ENCODE measurements at places on chromosomes 13 and 19. TPM values are rescaled to one million over a fixed set of nuclear protein-coding genes. Genes with fewer than 3 reads are reported as not detected.

DNA sequence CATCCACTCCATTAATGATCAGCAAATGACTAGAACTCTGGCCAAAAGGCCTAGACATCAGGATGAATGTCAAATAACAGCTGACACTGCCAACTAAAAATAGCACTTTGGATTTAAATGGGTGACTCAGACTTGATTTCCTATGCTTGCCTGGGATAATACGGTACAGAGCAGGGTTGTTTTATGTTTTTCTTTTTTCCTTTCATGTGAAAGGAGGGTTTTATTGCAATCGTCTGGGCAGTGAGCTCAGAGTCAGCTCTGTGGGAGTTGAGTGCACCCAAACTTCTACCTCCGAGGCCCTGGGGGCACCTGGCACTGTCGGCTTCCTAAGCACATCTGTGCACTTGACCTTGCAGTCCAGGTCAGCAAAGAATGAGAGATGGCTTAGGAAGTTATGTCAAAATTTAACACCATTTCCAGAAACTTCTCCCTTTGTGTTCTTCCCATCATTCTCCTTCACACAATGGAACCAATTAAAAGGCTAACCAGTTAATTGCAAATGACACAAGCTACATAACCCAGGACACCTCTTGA lies 134.1 kb downstream of the LACC1 start:
- peak; percentile 79 for DNase-seq

GRCh38 chr13:73687087-73687486 lies 447.1 kb downstream of the KLF12 start:
- DNase-seq = no peak

DNA sequence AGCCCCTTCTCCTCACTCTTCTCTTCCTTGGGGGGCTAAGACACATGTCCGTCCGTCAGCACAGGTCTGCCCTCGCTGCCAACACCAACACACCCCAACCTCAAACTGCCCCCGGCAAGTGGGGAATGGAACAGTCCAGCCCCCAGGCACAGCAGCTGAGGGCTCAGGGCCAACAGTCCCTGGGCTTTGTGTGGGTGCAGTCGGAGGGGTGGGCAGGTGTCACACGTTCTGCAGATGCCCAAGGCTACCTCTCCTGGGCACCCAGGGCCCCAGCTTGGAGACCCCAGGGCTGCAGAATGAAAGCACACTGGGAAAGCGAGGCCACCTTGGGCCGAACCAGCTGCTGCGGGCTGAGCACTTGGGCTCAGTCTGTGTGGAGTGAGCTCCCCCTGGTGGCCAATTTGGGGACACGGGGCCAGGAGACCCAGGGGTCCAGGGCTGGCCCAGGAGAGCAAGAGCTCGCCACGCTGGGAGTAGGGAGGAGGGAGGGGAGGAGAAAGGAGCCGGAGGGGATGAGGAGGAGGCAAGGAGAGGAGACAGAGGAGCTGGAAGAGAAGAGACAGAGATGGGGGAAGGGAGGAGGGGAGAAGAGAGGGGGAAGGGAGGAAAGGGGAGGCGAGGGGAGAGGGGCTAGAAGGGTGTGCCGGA lies 14.0 kb upstream of the ATP8B3 start:
- peak; percentile 16 for DNase-seq

- peak; percentile 36 for DNase-seq
Observed at GRCh38 chr13:36981156-36981743, 17.9 kb downstream of the ALG5 start.

DNA sequence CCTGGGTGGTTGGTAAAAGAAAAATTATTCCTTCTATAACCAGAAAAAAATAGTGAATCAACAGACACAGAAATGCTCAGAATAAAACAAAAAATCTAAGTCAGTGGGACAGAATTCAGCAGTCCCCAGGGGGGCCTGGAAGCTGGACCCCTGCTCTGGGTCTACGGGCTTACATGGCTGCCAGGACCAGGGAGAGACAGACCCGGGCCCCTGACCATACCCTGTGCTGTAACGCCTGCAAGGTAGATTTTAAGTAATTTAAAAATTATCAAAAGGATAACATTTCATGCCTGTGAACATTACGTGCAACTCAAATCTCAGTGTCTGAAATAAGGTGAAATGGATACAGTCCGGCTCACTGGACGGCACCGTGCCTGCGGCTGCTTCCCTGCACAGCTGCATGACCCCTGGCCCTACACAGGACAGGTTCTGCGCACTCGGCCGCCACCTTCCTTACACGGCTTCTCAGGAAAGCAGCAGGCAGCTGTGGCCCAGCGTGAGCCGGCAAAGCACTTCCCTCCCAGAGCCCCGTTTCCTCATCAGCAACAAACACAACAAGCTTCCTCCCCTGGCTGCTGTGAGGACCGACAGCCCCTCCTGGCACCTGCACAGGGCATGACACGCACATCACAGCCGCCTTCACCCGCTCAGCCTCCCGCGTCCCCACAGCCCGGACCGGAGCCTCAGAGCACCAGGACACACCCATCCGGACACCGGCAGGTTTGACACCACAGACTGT lies 22.2 kb downstream of the RASA3 start:
- no peak for DNase-seq

GRCh38 chr19:46218160-46218559 lies 11.4 kb upstream of the IGFL1 start:
- peak; percentile 25 for DNase-seq

GRCh38 chr13:67186995-67187569 lies 43.1 kb downstream of the PCDH9 start:
- no peak for DNase-seq

GRCh38 chr13:97344265-97345175 lies 89.4 kb upstream of the RAP2A start:
- no peak for DNase-seq

DNA sequence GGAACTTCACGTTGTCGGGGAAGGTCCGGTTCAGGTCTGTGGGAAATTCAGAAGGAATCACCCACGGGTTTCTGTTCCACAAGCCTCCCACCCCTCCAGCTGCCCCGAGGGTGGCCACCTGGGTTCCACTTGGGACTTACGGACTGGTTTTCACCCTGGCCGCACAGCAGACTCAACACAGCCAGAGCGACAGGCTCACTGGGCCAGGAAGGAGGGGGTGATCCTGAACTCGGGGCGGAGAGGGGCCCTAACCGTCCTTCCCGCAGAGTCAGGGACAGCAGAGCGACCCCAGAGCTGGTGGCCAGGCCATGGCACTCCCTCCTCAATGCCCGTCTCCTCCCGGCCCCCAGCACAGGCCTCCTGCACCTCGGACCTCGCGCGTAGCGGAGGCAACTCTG lies 13.0 kb downstream of the GRTP1 start:
- DNase-seq = no peak

DNA sequence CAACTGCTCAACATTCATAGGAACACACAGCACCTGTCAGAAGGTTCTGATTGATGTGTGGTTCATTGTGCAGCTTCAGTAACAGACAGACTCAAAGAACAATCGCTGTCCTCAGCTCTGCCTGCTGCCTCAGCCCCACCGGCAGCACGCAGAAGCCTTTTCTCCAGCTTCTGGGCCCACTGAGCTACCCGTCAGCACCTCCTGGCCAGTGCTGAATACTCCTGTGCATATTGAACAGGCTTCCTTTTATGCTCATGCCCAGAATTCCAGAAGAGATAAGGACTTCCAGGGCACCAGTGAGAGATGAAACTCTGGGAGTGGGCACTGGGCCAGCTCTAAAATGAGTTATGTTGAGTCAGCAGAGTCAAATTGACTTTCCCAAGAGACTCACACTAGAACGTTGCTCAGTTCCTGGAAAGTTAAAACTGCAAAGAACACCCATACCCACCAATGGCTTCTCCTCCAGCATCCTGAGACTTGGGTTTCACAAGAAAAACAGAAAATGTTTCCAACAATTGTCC lies 119.3 kb downstream of the COL4A1 start:
- peak; percentile 86 for DNase-seq

- DNase-seq = peak; percentile 66
Observed at GRCh38 chr13:20799726-20800416, 26.1 kb upstream of the EEF1AKMT1 start.

DNA sequence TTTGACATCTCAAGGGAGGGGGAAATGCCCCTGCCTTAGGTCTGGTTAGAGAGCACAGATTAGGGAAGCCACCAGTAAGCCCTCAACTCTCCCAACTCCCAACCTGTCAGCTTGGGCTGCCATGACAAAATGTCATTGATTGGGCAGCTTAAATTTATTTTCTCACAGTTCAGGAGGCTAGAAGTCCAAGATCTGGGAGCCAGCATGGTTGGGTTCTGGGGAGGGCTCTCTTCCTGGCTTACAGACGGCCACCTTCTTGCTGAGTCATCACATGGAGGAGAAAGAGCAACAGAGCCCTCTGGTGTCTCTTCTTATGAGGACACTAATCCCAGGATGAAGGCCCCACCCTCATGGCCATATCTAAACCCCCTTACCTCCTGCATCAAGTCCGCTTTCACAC lies 24.2 kb downstream of the C19orf12 start:
- no peak for DNase-seq

- no peak for DNase-seq
Observed at GRCh38 chr19:4035018-4035566, 27.6 kb downstream of the PIAS4 start.

DNA sequence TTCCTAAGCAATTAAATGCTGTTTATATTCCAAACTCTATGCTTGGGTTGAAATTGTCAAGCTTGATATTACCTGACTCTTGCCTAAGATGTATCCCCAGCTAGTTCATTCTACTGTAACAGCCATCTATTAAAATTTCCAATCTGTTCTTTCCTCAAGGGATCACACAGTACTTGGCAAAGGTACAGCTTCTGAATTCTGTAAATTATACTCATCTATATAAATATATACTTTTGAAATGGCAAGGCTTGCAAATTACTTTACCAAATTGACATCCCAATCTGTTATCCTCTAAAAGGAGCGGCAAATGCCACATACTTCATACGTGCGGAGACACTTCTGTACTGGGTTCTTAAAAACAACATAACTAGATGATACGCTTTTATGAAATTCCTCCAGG lies 330.2 kb downstream of the DNAJC15 start:
- no peak for DNase-seq

DNA sequence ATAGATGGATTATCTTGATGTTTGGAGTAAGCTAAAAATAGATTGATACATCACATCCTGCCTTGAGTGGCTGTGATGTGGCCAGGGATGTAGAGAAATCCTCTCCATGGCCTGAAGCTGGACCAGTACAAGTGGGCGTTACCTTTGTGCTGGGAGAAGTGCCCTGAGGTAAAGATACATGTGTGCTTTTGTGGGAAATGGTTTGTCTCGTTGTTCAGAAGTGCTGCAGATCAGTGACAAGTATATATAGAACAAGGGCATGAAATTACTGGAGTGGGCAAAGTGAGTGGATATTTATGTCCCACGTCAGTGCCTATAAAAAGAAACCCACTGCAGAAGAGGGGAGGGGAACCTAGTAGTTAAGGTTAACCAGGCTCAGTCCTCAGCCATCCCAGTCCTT lies 12.2 kb upstream of the ZNF304 start:
- peak; percentile 14 for DNase-seq

GRCh38 chr13:102947745-102948405 lies 102.0 kb downstream of the ERCC5 start:
- DNase-seq = no peak

The IFI30 gene
- 2.3 TPM for total RNA-seq

The CYP2A7 gene
- not detected for total RNA-seq

The ZNF471 gene
- total RNA-seq = 0.26 TPM

The KCNRG gene
- 0.41 TPM for total RNA-seq

The ZNF441 gene
- total RNA-seq = not detected

The C2CD4C gene
- 3.4 TPM for total RNA-seq

The ICAM4 gene
- total RNA-seq = 0.20 TPM

The FAM83E gene
- total RNA-seq = 1.7 TPM

The CD70 gene
- total RNA-seq = 0.48 TPM

Measured in astrocyte (in vitro differentiated cells and primary cell).